Panc1 (cell line): ENCODE measurements at places on chromosomes 5 and 9. TPM values are rescaled to one million over a fixed set of nuclear protein-coding genes. Genes with fewer than 3 reads are reported as not detected.

The SPATA24 gene
- total RNA-seq: 5.5 TPM

The NEUROG1 gene
- not detected for total RNA-seq

The ITK gene
- 0.26 TPM for total RNA-seq

The OR1J2 gene
- not detected for total RNA-seq

The PPIP5K2 gene
- 56.8 TPM for total RNA-seq

The SURF2 gene
- total RNA-seq: 19.2 TPM

The UNC13B gene
- total RNA-seq: 35.2 TPM

The SVEP1 gene
- 0.05 TPM for total RNA-seq

The HTR4 gene
- total RNA-seq: not detected

The GRIN1 gene
- total RNA-seq: 4.9 TPM

The KIF20A gene
- 55.4 TPM for total RNA-seq

The F2RL1 gene
- 65.9 TPM for total RNA-seq

The CYSRT1 gene
- total RNA-seq: 0.67 TPM

The EXOSC2 gene
- total RNA-seq: 41.0 TPM

The TRIM14 gene
- 9.7 TPM for total RNA-seq

The RLN1 gene
- not detected for total RNA-seq

The HMMR gene
- 42.5 TPM for total RNA-seq

The PKN3 gene
- 19.9 TPM for total RNA-seq

The HSPB3 gene
- not detected for total RNA-seq

The CTNNAL1 gene
- 79.8 TPM for total RNA-seq

The SERF1A gene
- total RNA-seq: 5.1 TPM

The POU5F2 gene
- total RNA-seq: 0.39 TPM

The EGFL7 gene
- total RNA-seq: 42.3 TPM

The LECT2 gene
- not detected for total RNA-seq

The LCN9 gene
- not detected for total RNA-seq

The MOCS2 gene
- total RNA-seq: 39.5 TPM

The PRRX2 gene
- 6.3 TPM for total RNA-seq
